Anterior cingulate cortex (tissue), 58 donors: ENCODE measurements at places on chromosomes 1 and 21.

- no peak for DNase-seq
These were observed 6.6 kb downstream of the PKLR start for GRCh38 chr1:155294520-155295182.

DNA sequence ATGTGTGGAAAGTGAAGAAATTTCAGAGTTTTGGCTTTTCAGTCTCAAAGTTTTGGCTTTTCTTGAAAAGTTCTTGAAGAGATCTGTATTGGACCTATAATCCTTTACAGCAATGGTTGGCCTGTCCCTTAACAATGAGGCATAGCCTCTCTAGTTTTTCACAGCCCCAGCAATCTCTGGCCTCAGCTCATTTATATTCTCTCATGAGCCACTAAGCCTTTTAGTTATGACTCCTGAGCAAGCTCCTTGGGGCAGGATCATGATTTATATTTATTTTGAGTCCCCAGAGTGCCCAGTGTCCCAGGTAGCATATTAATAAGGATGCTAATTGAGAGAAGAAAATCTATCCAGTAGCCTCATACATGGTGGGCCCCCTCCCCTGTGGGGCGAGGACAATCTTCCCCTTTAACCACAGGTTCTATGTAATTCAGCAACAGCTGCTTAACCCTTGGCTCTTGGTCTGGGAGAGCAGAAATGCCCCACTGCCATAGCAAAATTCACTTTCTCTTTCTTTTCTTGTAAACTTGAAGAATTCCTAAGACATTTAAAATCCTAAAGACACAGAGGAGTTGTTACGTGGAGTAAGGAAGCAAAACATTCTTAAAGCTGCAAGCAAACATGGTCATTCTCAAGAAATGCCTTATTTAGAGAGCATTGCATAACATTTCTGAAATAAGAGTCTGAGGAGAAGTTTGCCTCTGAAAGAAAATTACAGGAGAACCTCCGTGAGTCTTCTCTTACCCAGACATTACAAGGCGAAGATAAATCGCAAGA, 6.3 kb downstream of the NGF start:
- DNase-seq: no peak

GRCh38 chr1:246417813-246418564, 89.1 kb downstream of the SMYD3 start:
- no peak for DNase-seq

DNA sequence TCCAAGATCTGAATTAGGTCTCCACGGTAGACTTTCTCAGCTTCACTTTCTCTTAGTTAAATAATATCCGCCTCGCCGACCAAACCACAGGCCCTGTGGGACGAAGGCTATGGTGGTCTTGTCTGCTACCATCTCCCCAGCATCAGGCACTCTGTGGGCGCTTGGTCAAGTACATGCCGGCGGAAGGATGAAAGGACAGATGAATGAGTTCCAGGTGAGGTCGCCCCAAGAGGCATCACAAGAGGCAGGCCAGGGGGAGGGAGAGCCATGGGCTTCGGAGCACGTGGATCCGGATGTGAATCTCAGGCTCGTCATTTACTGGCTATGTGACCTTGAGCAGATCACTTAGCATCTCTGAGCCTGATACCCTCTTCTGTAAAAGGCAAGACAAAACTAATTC, 33.5 kb downstream of the ECE1 start:
- no peak for DNase-seq

DNA sequence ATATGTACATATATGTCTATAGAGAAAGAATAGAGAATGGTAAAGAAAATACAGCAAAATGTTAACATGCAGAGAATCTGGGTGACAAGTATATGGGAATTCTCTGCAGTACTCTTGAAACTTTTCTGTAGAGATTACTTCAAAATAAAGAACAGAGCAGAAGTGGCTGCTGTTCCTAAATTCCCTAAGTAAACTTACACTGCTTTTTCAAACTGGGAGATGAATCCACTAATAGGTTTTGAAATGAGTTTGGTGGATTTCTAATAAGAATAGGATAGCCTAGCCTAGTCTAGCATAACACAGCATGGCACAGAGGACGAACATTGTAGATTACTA, 450 bp upstream of the CR2 start:
- no peak for DNase-seq

- DNase-seq: no peak
These were observed 17.9 kb upstream of the CSF1 start for GRCh38 chr1:109892561-109893368.

DNA sequence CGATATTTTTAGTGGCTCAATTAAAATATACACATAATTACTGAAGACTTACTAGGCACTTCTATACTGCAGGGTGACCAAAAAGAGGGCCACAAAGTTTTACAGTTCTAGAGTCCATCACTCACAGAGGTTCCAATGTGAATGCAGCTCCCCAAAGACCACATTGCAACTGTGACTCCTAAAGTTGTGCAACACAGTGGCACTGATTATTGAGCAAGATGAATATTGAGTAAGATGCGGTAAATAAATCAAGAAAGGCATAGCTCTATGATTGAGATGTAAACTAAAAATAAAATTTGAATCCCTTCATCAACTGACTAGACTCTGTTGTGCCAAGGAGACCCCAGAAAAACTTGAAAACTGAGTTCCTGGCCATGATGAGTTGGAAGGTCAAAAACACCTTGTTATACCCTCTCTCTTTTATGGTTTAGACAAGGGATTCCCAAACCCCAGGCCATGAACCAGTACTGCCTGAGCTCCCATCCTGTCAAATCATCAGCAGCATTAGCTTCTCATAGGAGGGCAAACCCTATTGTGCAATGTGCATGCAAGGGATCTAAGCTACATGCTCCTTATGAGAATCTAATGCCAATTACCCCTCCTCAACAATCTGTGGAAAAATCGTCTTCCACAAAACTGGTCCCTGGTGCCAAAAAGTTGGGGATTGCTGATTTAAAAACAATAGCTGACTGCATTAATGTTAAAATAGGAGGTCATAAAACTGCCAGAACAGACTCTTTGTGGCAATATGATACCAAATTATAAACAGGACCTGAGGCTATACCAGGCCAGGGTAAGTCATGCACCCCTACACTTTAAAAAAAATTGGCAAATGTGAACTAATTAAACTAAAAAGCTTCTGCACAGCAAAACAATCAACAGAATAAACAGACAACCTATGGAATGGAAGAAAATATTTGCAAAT, 94.3 kb downstream of the ADGRL4 start:
- no peak for DNase-seq

GRCh38 chr1:12634696-12635202, 9.1 kb upstream of the AADACL4 start:
- DNase-seq: no peak

DNA sequence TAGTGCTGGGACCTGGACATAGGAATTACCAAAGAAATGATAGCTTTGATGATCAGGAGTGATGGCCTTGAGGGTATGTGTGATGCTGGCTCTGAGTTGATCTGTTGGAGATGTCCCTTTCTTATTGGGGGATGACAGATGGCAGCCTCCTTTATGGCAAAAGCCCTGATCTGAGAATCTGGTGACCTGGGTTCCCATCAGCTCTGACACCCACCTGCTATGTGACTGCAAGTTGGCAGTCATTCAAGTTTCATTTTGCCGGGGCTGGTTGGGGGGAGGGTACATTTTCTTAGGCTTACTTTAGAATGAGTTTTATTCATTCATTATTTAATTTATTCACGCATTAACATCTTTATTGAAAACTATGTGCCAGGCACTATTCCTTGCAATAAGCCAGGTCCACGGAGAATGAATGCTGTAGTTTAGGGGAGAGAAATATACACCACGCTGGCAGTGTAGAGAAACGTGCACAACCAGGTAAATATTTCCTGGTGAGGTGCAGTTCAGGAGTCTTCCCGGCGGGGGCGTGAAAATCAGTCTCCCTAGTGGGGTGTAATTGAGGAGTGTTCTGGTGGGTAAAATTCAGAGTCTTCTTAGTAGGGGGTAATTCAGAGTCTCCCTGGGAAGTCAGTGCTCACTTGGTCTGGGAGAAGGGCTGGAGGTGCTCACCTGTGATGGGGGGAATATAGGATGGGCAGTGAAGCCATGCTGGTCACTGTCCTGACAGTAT, 401.3 kb downstream of the CAMTA1 start:
- DNase-seq: no peak

DNA sequence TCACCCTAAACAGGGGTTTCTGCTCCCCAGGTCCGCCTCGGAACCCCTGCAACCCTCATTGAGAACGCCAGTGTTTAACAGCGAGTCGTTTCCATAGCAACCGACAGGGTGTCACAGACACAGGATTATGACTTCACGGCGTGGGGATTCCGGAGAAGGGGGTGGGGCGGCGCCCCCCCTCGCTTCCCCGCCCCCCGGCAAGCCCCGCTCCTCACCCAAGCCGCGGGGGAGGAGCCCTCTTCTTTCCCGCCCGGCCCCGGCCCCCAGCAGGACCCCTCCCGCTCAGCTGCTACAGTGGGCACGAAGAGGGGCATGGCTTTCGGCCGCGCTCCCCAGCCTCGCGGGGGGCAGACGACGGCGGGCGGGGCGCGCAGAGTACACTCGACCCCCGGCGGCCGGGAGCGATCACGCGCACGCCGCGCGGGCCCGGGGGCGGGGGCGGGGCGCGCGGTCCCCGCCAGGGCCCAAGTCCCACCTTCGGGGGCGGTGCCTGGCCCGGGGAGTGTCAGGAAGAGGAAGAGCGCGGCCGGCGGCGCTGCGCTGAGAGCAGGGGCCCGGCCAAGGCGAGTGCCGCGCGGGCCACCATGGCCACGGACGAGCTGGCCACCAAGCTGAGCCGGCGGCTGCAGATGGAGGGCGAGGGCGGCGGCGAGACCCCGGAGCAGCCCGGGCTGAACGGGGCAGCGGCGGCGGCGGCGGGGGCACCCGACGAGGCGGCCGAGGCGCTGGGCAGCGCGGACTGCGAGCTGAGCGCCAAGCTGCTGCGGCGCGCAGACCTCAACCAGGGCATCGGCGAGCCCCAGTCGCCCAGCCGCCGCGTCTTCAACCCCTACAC, at the start of gene EFHD2:
TSS of gene EFHD2 (plus strand) at position 501 of the 835 bp plus-strand sequence. CDS start at position 585, 84 bp downstream.
- DNase-seq: peak; percentile 67

- DNase-seq: no peak
These were observed 649.4 kb upstream of the CXADR start for GRCh38 chr21:16863362-16863905.

DNA sequence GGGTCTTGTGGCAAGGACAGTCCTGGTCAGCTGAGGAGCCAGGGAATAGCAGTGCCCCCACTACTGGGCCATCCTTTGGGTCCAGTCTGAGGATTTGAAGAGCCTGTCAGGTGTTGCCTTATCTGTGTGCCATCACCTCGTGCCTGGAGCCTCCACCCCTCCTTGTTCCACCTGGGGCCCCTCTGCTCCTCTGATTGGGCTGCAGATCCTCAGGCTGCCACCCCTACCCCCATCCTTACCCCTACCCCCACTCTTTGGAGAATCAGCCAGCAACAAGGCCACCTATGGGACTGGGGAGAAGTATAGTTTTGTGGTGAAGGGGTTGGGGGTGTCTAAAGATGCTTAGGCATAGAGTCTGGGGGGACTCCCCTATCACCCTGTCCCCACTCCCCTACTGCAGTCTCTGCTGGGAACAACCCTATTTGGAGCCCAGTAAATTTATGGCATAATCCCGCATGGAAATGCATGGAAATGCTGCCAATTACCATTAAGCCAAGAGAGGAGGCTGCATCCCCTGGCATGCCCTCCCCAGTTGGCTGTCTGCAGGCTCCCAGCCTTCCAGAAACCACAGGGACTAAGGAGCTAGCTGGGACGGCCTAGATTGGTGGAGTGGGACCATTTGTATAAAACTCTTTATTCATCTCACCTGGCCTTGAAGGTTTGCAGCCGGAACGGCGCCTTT, 142.7 kb upstream of the CSF3R start:
- no peak for DNase-seq

DNA sequence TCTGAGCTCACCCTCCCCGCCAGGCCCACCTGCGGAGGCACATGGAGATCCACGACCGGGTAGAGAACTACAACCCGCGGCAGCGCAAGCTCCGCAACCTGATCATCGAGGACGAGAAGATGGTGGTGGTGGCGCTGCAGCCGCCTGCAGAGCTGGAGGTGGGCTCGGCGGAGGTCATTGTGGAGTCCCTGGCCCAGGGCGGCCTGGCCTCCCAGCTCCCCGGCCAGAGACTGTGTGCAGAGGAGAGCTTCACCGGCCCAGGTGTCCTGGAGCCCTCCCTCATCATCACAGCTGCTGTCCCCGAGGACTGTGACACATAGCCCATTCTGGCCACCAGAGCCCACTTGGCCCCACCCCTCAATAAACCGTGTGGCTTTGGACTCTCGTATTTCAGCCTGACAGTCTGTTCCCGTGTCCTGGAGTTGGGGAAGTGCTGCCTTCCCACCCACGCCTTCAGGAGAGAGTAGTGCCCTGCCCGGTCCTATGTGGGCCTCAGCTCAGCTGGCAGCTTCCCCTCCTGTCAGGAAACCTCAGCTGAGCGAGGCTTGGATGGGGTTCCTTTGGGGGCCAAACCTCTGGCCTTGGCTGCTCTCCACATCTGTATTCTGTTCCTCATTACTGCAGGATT, 9.2 kb downstream of the ZBTB48 start:
- no peak for DNase-seq

GRCh38 chr1:183548116-183548515, 42.1 kb downstream of the NCF2 start:
- no peak for DNase-seq

DNA sequence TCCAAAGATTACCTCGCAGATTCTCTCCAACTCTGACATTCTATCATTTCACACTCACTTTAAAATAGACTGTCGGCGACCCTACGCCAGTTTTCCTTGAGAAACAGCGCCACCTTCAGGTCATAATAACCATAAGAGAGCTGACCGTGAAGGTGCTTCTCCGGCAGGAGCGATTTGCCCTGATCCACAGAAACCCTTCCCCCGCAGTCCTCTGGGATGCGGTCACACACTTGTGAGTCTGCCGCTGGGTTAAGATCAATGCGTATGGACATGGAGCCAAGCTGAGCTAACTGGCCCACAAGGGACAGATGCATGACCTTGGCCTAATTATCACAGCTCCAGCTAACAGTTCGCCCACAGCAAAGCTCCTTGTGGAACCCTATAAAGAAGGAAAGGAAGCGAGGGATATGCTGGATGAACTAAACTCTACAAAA, 32.8 kb upstream of the IFNAR2 start:
- DNase-seq: peak; percentile 54

GRCh38 chr1:246891105-246891504, 40.6 kb downstream of the AHCTF1 start:
- DNase-seq: no peak

- no peak for DNase-seq
These were observed 189.9 kb downstream of the ZC3H11B start for GRCh38 chr1:219422811-219423598.
